ENCODE measurements at places on chromosomes 2 and 18.
A peak's percentile ranks its signal among the peaks of the same experiment; 100 is the strongest.

DNA sequence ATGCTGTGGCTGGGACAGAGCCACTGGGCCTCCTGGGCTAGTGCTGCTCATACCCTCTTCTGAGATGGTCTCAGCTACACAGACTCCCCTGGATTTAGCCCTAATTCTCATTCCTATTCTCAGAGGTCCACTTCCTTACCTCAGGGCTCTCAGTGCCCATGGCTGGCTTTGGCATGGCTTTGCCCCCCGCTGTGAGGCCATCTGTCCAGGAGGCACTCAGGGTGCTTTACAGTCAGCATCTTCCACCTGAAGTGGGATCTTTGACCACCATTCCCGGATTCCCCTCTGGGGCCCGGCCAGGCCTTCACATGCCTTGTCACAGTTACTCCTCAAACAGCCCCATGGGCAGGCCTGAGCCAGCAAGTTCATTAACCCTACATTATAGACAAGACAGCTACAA is 161.8 kb downstream of the CELF4 start:
- no peak for DNase-seq

DNA sequence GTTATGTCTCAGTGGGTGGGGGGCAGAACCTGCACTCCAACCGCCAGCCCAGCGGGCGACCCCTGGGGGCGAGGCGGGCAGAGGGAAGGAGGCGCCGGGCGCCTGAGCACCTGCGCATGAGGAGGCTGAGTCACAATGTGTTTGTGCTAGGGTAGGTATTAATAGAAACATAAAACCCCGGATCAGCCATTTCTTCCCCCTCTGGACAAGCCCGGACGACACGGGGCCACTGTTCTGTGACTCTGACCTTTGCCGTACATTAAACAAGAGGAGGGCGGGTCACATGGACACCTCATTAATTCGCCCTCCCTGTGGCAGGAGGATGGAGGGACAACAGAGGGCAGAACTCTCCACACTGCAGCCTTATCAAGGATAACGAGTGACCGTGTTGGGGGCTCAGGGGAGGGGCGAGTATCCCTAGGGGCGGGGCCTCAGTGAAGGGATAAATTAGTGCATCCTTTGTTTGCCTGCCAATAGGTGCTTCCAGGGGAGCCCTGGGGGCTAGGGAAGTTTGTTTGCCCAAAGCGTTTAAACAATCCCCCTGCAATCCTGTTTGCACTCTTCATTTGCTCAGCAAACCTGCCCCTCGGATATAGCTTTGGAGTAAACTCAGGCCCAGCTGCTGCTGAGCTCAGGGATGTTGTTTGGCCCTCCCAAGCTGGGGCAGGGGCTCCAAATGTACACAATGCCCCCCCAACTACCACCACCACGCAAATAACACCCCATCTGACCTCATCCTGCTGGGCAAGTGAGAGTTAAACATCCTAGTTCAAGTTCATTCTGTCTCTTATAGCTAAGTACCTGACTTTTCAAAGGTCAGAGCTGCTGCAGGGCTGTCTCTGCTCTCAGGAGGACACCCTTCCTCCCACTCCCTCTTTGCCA is 171.2 kb upstream of the GLI2 start:
- no peak for DNase-seq

- DNase-seq, result no peak
These were observed 46.1 kb downstream of the TACR1 start for GRCh38 chr2:75153221-75153620.

DNA sequence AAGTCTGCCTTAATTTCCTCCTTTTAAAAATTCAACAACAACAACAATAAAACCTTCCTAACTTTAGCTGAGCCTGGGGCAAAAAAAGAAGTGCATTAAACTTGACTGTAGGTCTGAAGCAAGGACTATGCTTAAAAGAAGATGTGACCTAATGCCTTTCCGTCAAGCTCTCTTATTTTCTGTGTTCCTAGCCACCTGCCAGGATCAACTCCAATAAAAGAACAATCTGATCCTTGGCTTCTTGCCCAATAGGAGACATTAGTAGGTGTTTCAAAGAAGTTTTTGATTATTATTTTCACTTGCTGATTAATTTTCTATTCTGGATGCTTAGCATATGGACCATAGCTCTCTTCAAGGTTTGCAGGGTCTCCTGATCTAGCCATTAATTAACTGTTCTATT is 237.5 kb downstream of the STK39 start:
- DNase-seq, result no peak

DNA sequence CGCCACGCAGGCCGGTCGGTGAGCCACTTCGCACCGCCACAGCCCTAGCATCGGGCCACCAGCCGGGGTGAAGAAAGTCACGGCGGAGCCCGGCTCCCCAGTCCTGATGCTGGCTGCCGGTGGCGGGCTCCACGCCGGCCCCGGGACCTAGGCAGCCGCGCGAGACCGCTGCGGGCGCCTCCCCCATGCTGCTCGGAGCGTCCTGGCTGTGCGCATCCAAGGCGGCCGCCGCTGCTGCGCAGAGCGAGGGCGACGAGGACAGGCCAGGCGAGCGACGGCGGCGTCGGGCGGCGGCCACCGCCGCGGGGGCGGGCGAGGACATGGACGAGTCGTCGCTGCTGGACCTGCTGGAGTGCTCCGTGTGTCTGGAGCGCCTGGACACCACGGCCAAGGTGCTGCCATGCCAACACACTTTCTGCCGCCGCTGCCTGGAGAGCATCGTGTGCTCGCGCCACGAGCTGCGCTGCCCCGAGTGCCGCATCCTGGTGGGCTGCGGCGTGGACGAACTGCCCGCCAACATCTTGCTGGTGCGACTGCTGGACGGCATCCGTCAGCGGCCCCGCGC is 433 bp downstream of the SH3RF3 start:
- DNase-seq, result no peak

- no peak for DNase-seq
These were observed 161.3 kb downstream of the MEIS1 start for GRCh38 chr2:66596256-66596655.

DNA sequence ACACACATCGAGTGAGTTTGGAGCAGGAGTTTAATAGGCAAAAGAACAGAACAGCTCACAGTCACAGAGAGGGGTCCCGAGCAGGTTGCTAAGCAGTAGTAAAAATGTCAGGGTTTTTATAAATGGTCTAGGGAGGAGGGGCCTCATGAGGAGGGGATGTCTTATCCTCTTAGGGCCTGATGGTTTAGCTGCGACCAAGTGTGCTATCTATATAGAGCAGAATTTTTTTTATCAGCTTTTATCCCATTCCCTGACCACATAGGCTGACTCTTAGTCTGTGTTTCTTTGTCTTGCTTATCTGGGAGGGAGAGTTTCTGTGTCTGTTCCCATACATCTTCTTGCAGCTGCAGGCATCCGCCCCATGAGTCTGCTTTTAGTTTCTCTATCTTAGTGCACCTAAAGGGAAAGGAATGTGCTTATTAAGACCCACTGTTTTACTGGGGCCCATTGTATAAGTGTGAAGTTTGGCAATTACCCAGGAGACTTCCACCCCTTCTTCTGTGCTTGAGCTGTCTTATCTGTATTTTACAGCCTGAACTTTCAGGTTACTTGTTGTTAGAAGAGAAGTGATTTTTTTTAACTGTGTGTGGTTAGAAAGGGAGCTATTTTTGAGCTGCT is 30.4 kb upstream of the GMCL1 start:
- DNase-seq, result no peak

DNA sequence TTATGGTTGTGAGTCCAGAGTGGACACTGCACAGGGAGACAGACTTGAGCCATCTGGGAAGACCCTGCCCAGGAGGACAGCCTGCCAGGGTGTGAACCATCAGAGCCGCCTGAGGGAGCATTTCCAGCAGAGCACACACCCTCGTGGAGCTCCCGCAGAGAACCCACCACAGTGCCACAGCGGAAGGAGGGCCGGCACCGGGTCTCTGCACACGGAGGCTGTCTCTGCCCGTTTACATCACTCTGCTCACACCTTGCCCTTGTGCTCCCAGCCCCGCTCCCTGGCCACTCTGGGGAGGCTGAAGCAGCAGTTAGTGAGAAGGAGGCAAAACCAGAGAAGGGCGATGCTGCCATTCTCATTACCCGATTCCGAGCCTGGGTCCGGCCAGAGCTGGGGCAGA is 161.9 kb downstream of the KLHL29 start:
- no peak for DNase-seq

DNA sequence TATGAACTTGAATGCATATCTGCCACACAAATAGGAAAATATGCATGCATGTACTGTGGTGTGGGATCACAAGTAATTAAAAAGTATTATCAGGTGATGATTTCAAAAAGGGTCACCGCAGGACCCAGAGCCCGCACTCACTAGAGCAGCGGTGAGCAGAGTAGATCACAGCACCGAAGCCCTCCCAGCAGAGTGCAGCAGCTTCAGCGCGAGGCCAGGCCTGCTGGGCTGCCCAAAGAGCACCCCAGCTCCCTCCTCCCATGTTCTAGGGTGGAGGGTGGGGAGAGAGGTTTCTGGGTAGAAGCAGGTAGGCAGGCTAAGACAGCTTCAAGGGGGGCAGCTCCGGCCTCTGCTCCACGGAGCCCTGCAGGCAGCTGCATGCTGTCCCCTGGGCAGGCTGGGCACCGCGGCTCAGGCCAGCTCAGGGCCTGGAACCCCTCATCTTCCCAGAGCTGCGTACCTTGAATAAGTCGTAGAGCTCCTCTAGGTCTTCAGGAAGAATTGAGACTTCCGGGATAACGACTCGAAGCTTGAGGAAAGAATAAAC is 24.9 kb downstream of the RPL31 start:
- DNase-seq, result no peak

DNA sequence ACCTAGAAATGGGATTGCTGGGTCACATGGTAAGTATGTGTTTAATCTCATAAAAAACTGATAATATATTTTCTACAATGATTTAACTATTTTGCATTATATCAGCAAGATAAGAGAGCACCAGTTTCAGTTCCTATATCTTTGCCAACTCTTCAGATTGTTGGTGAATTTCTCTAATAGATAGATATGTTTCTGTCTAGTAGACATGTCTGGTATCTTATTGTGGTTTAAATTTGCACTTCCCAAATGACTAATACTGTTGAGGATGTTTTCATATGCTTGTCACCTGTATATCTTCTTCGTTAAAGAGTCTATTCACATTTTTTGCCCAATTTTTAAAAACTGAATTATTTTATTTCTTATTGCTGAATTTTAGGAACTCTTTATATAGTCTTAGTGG is 113.8 kb upstream of the UXS1 start:
- no peak for DNase-seq

- no peak for DNase-seq
These were observed 21.2 kb downstream of the RNF138 start for GRCh38 chr18:32112826-32113225.

DNA sequence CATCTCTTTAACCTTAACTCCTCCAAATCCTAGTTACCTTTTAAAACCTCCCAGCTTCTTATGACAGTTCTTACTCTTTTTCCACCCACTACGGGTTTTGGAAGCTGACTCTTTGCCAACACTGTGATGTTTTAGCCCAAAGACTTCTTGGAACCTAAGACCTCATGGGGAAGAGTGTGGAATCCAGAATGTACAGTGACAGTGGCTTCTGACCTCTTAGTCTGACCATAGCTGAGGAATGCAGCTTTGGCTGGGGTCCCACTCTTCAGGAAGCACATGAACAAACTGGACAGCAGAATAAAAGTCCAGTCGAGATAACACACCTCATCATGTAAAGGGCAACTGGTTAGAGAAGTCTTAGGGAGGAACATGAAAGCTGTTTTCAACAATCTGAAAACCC is 161.1 kb upstream of the PKDCC start:
- DNase-seq, result no peak

- DNase-seq, result no peak
These were observed 186.4 kb downstream of the CNTNAP5 start for GRCh38 chr2:124211461-124211860.

GRCh38 chr2:205698286-205699268 is 16.3 kb downstream of the NRP2 start:
- no peak for DNase-seq

- no peak for DNase-seq
These were observed 104.4 kb upstream of the IL1R2 start for GRCh38 chr2:101887328-101887727.

- no peak for DNase-seq
These were observed 353.1 kb downstream of the ARHGAP15 start for GRCh38 chr2:143482316-143482715.

GRCh38 chr18:50113726-50114125 is 81.2 kb downstream of the MYO5B start:
- DNase-seq, result no peak

DNA sequence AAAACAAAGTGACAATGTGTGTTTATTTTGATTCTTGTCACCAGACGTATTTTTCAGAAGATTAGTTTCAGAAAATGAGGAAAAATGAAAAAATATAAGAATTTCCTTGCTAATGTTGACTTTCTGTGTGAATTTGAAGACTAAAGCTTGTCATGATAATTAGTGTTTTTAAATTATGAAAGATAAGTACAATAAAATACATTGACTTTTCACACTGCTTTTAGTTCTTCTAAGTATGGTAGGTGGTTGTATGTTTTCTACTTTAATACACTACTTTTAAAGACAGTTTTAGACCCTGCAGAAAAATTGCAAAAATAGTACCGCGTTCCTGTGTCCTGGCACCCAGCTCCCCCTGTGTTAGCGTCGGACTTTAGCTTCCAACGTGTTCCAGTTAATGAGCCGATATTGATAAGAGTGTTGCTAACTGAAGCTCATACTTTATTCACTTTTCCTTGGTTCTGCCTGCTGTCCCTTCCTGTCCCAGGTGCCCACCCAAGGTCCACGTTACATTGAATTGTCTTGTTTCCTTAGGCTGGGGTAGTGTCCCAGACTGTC is 695 bp downstream of the RBFA start:
- no peak for DNase-seq

- no peak for DNase-seq
These were observed 17.4 kb upstream of the COL6A3 start for GRCh38 chr2:237431372-237431771.

DNA sequence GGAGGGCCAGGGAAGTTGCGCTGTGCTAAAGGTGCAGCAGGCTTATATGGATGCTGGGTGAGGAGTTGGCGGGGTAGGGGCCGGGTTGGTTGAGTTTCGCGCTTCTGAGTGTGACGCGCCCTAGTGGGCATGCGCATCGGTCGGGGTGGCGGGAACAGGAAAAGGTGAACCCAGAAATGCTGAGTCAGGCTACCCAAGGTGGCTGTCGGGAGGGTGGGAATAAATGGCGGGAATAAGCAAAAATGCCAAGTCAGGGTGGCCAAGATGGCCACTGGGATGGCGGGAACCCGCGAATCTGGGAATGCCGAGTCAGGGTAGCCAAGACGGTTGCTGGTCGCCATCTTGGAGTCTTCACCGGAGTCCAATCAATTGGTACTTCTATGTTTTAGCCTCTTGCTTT is 580.0 kb downstream of the SUCLG1 start:
- DNase-seq, result no peak

DNA sequence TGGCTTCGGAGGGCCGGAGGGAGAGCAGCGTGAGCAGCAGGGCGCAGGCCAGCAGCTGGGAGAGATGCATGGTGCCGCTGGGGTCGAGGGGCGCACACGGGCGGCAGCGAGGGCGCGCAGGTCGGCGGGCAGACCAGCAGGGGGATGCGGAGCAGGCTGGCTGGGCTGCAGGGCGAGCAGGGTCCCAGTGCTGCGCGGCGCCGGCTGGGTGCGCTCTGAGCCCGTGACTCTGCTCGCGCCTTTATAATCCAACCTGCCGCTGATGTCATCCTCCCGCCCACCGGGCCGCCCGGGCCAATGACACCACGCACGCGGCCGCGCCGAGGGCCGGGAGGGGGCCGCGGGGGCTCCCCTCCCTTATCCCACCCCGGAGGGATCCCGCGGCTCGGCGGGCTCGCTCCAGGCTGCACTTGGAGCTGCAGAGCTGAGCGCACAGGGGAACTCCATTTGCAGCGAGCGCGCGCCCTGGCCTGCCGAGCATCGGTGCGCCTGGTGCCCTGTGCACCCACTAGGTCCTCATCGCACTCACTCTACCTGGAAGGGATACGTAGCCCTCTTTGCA is at the start of gene NPPC:
NPPC (minus strand) TSS at position 217 of the 562 bp plus-strand sequence; CDS start at position 70, 147 bp downstream.
- peak; percentile 85 for DNase-seq
